ENCODE measurements at places on chromosomes 11 and 22.
A peak's percentile ranks its signal among the peaks of the same experiment; 100 is the strongest.

DNA sequence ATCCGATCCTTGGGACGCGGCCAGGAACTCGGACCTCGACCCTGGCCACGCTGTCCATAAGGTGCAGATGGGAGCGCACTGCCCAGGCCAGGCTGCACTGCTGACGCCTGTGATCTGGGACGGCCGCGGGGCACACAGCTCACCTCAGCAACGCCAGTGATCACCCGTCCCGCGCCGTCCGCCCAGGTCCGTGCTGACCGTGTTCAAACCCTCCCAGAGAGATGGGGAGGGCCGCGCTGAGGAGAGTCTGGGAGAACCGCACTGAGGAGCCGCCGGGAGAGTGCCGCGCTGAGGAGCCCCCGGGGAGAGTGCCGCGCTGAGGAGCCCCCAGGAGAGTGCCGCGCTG lies 636 bp downstream of the KCNQ1OT1 start:
- no peak for DNase-seq

GRCh38 chr11:2976294-2977063 lies 15.7 kb downstream of the NAP1L4 start:
- no peak for DNase-seq

GRCh38 chr11:41134971-41135370 lies 324.5 kb downstream of the LRRC4C start:
- DNase-seq = no peak

GRCh38 chr11:9138612-9139579 lies 47.5 kb upstream of the SCUBE2 start:
- DNase-seq = peak; percentile 19

- DNase-seq = no peak
Observed at GRCh38 chr11:9704037-9704436, 40.2 kb downstream of the SWAP70 start.

- peak; percentile 49 for DNase-seq
Observed at GRCh38 chr11:63635762-63636465, 21.7 kb upstream of the PLAAT3 start.

GRCh38 chr11:5339771-5340322 lies 3.5 kb downstream of the OR51B5 start:
- no peak for DNase-seq

- no peak for DNase-seq
Observed at GRCh38 chr11:45501392-45502225, 163.8 kb downstream of the CHST1 start.

- DNase-seq = no peak
Observed at GRCh38 chr11:71172680-71173079, 79.7 kb downstream of the SHANK2 start.

GRCh38 chr22:30733181-30733631 lies 38.5 kb downstream of the OSBP2 start:
- no peak for DNase-seq

- DNase-seq = no peak
Observed at GRCh38 chr22:34849965-34850364, 216.0 kb upstream of the ISX start.

DNA sequence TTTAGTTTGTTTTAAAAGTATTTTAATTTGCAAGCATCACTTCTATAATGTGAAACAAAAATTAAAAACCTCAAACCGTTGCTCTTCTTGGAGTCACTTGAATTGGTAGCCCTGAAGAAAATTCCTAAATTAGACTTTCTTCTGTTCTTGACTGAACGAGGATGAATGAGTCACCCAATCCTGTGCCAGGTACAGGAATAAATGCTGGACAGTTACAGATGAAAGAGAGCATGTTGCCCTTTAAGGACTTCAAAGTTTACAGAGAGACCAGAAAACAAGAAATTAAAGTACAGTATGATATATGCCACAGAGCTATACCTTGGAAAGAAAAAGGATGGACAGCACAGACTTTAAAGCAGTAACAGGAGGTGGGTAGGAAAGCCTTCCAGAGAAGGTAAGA lies 41.3 kb upstream of the CXCR5 start:
- no peak for DNase-seq

- DNase-seq = no peak
Observed at GRCh38 chr11:114322934-114323333, 26.7 kb downstream of the NNMT start.

DNA sequence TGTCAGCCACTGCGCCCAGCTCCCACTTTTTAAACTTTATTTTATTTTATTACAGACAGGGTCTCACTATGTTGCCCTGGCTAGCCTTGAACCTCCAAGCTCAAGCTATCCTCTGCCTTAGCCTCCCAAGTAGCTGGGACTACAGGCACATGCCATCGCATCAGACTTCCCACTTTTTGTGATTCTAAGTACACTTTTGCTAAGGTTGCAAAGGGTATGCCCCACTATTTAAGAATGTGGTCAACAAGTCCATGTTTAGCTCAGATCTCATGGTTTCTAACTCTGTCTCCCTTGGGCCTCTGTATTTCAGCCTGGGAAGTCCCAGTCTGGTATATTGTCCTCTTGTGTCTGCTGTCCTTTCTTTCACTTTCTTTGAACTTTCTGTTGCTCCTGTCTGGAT lies 35.3 kb downstream of the EXPH5 start:
- DNase-seq = no peak

GRCh38 chr11:132072044-132072857 lies 701.8 kb downstream of the NTM start:
- DNase-seq = no peak

DNA sequence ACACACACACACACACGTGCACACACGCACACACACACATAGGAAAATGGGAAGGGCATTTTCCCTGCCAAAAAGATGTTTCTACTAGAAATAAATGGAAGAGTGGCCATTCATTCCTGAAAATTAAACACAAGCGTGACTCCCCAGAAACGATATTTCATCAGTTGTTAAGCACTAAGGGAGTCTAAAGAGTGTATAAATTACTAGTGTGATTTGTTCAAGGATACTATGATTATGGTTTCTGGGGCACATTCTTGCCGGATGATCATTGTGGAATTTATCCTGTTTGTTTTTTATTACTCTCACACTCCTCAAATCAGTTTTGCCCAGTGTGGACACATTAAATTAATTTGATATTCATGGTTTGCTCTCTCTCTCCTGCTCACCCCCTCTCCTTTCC lies 16.4 kb upstream of the AMOTL1 start:
- DNase-seq = no peak

DNA sequence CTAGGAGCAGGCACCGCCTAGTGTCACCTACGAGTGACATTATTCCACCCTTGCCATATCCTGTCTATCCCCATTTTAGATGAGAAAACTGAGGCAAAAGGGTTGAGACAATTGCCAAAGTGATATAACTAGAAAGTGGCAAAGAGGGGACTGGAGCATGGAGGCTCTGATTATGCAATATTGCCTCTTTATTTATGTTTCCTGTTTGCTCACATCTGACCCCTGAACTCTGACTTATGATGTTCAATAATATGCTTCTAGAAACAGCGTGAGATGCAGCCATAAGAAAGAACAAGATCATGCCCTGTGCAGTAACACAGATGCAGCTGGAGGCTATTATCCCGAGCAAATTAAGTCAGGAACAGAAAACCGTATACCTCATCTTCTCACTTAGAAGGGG lies 7.7 kb downstream of the ELF5 start:
- DNase-seq = no peak

DNA sequence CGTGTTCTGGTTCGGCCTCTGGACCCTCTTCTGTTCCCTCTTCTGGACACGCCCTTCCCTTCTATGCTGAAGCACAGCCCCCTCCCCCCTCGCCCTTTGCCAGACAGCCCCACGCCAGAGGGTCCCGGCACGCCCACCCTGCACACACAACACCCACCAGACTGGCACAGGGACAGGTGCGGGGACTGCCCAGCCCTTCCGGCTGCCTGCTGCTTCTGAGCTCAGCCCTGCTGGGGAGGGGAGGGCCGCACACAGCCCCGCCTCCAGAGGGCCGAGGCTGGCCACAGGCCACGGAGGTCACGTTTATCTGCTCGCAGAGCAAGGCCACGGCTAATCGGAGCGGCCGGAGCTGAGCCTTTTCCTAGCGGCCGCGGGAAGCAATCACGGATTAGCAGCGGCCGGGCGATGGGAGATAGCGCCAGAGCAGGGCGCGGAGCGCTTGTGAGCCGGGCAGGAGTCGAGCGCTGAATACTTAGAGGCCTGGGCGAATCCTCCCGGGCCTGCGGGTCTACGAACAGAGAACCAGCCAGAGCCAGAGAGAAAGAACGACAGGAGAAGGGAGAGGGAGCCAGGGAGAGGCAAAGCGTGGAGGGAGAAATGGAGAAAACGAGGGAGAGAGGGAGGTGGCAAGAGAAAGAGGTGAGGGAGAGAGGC lies 21.5 kb downstream of the OTUB1 start:
- no peak for DNase-seq

DNA sequence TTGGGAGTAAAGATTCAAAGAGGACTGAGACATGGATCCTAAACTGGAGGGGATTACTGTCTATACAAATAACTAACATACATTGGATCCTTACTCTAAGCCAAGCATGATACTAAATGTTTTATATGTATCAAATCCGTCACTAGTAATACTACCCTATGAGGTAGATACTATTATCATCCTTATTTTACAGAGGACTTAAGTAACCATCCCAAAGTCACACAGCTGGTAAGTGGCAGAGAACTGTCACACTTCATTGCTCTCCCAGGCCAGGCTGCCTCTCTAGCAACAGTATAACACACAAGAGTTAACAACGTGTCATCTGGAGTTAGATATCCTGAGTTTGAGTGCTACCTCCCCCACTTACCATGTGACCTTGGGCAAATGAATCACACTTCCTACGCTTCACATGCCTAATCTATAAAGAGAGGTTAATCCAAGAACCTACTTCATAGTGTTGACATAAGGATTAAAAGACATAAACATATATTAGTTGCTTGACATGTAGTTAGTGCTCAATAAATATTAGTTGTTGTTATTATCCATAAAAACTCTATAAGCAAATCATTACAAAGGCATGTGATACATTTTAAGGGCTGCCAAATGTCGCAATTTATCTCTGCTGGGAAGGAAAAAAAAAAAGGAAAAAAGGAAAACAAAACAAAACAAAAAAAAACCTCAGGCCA lies 33.8 kb upstream of the SPON1 start:
- DNase-seq = peak; percentile 13

DNA sequence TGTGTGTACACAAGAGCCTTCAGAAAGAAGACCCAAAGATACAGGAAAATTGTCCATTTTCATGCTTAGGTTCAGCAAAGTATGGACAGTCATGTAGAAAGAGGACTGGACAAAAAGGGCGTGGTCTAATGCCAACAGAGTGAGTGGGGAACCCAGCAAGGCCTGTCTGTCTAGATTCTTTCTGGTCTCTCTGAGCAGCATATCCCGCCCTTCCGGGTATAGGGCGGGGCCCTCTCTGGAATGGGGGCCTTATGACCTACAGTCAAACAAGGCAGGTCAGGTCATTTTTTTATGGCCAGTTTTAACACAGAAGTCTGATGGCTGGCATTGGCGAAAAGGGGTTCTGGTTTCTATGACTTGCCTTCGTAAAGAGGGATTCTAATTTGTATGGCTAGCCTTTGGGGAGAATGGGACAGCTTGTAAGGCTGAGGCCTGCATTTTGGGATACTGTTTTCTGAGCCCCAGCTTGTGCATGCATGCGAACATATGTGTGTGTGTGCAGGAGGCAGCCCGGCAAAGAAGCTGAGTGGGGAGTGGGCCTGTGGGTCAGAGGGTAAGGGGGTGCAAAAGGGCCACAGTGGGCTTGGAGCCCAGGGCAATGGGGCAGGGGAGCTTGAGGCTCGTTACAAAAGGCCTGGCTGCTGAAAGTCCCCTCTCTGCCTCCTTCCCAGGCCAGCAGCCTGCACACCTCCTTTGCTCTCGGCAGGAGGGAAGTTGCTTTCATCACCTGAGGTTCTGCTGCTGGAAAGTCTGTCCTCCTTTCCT lies 130.5 kb upstream of the B3GAT1 start:
- DNase-seq = no peak

DNA sequence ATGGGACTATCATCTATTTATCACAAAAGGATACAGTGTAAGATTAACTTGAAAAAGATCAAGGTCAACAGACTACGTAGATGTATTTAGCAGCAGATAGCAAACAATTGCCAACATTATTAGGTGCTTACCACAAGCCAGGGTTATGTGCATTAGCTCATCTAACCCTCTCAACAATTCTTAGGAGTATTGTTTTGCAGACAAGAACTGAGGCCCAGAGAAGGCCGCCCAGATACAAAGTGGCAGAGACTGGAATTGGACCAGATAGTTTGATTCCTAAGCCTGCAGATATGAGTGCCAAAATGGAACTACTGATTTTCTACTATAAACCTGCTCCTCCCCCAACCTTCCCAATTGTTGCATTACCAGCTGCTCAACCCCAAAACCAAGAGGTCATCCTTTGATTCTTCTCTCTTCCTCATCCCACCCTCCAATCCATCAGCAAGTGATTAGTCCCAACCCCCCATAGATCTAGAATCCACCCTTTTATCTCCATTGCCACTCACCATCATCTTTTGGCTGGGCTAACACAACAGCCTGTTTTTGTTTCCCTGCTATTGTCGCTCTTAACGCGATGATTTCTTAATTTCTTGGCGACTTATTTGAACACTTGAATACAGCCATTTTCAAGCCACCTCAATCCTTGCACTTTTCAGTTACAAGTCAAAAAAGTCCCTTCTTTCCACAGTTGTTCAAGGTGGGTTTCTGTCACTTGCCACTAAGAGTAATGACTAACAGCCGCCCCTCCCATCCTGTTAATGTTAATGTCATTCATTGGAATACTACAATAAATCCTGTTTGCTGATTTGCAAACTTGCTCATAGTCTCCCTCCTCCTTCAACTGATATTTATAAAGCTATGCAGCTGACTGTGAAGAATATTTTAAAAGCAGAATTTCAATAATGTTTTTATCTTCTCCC lies 2.7 kb downstream of the TMEM123 start:
- DNase-seq = no peak

DNA sequence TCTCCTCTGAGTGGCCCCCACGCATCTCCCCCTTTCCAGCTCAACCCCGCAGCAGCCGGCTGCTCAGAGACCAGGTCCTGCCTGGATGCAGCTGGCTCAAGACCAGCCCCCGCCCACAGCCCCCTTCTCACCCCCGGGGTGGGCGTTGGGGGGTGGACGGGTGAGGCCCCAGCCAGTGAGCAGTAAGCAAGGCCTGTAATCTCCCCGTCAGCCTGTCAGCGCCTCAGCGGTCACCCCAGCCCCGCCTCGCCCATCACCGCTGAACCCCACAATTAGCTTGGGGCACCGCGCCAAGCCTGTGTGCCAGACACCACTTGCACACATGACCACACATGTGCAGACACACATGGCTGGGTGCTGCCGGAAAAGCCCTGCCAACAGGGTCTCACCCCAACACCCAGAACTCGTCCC lies 5.9 kb downstream of the PLXNB2 start:
- DNase-seq = no peak

Data from stimulated activated CD4-positive, alpha-beta T cell treated with anti-CD3 and anti-CD28 coated beads, Interleukin-2, amount 100 ng/mL, for 4 hours (primary cell).